ENCODE measurements at places on chromosomes 3 and 15.
A peak's percentile ranks its signal among the peaks of the same experiment; 100 is the strongest.

- DNase-seq, result no peak
These were observed 61.6 kb upstream of the TGFBR2 start for GRCh38 chr3:30544812-30545211.

GRCh38 chr3:67854663-67855062, 200.3 kb upstream of the SUCLG2 start:
- DNase-seq, result no peak

- no peak for DNase-seq
These were observed 68.5 kb downstream of the VPS8 start for GRCh38 chr3:184880276-184881019.

DNA sequence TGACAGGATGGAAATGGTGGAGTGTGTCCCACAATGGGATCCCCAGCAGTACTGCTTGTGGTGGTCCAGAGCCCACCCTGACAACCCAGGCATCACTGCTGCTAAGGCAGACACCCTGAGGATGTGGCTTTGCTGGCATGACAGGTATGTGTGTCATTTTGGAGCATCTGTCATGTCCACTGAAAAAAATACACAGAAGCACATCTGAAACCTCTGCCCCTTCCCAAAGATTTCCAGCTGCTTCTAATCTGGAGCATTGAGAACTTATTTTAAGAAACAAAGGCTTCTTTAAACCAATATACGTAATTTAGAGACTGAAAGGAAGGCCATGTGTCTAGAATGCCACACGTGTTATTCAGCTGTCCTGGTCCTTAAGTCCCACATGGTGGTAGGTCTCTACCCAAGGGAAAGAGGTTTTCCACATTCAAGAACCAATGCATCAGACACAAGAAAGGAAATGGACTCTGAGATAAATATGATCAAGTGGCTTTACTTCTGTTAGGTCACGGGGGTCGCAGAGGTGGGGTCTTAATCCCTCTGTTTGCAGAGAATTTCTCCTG, 88.3 kb downstream of the PDZRN3 start:
- no peak for DNase-seq

GRCh38 chr15:38354315-38354929, 99.5 kb upstream of the FAM98B start:
- peak; percentile 40 for DNase-seq

GRCh38 chr15:33587773-33588172, 277.0 kb downstream of the RYR3 start:
- DNase-seq, result no peak

- no peak for DNase-seq
These were observed 43.2 kb downstream of the HMCES start for GRCh38 chr3:129321887-129322286.

GRCh38 chr3:192068464-192069254, 607.7 kb downstream of the PYDC2 start:
- DNase-seq, result no peak

- DNase-seq, result no peak
These were observed 4.0 kb downstream of the MUC4 start for GRCh38 chr3:195807681-195808121.

DNA sequence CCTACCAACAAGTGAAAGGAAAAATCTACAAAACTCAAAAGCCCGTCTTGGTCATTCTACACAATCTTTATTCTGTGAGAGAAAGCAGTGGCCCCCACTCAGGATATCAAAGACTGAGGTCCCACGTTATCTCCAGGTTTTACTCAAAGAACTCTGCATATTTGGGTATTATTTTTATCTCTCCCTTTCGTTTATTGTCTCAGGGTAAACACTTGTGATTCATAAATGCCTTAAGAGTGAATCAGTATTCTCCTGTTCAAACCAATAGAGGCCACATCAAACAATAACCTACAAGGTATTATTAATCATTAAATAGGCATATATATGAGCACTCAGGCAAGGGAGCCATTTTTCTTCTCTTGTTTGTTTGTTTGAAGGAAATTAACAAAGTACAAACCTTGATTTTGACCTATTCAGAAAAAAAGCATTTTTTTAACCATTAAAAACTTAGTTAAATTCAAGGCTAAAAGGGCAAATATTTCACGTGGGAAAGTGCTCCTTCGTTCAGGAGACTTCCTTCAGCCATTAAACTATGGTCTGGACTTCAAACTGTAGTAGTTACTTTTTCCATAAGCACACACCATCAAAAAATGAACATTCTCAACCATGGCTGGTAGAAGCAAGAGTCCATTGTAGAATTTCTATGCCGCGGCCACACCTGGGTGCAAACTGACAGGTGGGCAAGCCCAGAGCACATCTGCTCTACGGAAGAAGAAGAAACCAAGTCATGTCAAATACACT, 13.9 kb upstream of the HES1 start:
- DNase-seq, result no peak

- no peak for DNase-seq
These were observed 5.9 kb downstream of the CHD2 start for GRCh38 chr15:92906020-92906419.

- no peak for DNase-seq
These were observed 621.3 kb upstream of the EPHA6 start for GRCh38 chr3:96192966-96193550.

DNA sequence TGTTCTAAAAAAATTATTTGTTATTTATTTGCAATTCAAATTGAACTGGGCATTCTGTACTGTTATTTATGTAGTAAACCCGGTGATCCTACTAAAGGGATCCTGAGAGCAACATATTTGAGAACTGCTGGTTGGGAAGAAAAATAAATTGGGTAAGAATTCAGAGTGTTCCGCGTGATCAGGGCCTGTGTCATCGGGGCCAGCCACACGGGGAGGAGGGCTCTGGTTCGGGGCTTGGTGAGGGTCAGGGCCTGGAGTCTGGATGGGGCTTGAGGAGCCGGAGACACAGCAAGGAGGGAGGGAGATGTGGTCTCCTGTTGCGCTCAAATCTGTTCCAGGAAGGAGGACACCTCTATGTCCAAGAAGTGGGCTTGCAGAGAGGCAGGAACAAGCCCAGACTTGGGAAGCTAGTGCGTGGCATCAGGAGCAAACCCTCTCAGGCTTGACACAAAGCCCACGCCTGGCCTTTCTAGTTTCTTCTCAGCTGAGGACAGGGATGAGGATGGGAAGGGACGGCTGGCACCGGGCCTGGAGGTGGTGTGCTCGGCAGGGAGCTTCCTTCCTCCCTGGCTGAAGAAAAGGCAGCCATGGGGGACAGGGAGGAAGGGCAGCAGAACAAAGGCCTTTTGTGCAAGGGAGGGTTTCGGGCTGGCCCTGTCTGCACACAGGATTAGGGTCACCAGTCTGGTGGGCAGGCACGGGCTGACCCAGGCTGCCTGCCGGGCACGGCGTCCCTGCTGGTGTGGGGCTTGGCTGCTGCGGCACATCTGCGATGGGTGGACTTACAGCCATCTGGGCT, 22.9 kb upstream of the FBLN2 start:
- DNase-seq, result no peak

DNA sequence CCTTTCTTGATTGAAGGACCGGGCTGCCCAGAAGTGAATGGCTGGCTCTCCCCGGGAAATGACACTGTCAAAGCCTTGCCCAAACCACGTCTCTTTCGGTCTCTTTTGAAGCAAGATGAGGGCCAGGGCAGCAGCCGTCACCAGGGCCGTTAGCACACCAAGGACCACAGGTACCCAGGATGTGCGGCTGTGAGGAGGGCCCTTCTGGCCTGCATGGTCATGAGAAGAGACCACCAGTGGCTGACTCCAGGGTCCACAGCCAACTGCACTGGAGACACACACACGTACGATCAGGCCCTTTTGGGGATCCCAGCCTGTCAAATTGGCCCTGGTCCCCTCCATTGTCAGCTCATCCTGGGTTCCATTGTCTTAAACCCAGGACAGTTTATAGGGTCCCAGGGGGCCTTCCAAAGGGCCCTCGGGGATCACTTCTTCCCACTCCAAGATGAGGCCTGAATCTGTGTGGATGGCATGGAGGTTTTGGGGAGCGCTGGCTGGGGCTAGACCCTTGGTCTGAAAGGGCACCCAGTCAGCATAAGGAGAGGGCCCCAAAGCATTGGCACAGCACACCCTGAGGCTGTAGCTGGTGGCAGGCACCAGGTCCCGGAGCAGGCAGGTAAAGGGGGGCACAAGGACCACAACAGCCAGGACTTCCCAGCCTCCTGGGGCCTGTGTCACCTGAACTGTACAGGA, 50.9 kb downstream of the ETFA start:
- no peak for DNase-seq

GRCh38 chr3:67474311-67474710, 180.1 kb downstream of the SUCLG2 start:
- no peak for DNase-seq

- no peak for DNase-seq
These were observed 35.6 kb downstream of the SCAP start for GRCh38 chr3:47440131-47440530.

- DNase-seq, result no peak
These were observed 131.2 kb downstream of the MAGI1 start for GRCh38 chr3:65907232-65908130.

- DNase-seq, result no peak
These were observed 31.7 kb downstream of the ADPGK start for GRCh38 chr15:72751751-72752455.

- DNase-seq, result no peak
These were observed 119.6 kb upstream of the C15orf61 start for GRCh38 chr15:67401336-67401735.

- DNase-seq, result no peak
These were observed 19.0 kb downstream of the SLCO3A1 start for GRCh38 chr15:91872356-91873137.

DNA sequence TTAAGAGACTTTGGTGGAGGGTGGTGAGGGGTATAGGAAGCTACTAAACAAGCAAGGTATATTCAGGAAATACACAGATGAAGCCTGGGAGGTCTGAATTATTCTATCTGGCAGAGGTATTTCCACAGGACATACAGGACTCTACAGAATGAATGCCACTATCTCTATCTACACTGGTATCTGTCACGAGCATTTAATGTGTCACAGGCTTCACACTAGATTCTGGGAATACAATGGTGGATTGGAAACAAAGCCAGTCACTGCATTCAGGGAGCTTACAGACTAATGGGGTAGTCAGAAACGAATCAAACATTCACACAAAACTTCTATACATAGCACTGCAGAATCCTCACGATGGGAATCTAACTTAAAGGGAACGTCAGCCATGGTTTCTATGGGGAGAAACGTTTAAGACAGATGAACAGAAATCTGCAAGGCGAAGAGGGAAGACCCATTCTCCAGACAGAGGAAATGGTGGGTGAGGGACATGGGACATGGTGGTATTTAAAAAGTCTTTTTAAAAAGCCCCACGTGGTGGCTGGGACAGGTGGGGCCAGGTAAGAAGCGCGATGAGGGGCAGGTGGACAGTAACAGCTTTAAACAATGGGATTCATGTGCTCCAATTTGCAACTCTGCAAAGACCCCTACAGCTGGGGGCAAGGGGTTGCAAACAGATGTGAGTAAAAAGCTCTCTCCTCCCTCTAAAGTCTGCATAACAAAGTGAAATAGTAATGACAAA, 16.5 kb downstream of the LRIG1 start:
- no peak for DNase-seq

- DNase-seq, result no peak
These were observed 29.7 kb downstream of the UBE2E2 start for GRCh38 chr3:23232854-23233253.

DNA sequence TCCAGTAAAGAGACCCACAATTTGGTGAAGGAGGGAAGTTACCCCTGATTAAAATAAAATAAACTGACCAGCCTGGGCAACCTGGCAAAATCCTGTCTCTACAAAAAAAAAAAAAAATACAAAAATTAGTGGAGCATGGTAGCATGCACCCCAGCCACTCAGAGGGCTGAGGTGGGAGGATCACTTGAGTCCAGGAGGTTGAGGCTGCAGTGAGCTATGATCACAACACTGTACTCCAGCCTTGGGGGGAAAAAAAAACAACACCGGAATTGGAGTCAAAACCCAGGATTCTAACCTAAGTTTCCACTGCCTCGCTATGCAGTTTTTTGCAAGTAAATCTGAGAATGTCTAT, 22.5 kb downstream of the DCAF1 start:
- no peak for DNase-seq

DNA sequence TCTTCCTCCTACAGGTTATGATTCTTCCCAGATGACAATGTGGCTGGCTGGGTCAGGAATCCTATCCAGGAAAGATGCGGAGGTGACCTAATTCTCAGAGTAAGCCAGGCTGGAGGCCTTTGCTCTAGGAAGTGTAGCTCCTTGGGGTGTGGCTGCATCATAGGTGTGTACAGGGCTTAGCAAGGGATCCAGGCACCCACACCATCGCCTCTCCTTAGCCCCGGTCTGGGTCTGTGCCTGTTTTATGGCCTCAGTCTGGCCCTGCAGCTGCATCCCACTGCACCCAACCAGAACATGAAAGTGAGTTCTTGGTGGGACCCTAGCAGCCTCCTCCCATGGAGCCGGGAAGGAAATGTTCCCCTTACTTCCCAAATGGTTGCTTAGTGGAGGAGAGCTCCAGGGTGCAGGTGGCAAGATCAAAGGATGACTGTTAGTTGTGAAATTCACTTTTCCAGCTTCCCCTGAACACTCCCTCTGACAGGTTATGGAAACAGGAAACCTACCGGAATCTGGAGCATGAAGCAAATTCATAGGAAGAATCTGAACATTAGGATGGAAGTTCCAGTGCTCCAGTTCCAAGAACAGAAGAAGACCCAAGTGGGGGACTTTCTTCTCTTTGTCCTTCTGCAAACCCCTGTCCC, 2.7 kb upstream of the AMOTL2 start:
- no peak for DNase-seq

GRCh38 chr3:101574388-101575112, 570 bp downstream of the PCNP start:
- DNase-seq, result peak; percentile 55

GRCh38 chr3:32667072-32667582, 17.9 kb upstream of the CNOT10 start:
- no peak for DNase-seq

DNA sequence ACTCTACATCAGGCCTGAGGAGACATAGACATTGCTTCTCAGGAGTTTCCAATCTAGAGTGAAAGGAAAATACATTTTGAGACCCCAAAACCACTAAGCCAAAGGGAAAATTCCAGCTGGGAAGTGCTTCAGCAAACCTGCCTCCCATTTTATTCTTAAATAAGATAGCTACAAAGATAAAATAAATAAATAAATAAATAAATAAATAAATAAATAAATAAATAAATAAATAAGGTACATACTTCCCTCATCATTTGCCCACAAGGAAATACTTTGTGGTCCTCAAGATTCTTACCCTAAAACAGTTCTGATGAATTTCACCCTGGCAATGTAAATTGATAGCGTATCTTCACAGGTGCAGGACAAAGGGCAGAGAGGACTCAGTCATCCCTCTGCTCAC, 474.0 kb upstream of the ROBO1 start:
- no peak for DNase-seq

DNA sequence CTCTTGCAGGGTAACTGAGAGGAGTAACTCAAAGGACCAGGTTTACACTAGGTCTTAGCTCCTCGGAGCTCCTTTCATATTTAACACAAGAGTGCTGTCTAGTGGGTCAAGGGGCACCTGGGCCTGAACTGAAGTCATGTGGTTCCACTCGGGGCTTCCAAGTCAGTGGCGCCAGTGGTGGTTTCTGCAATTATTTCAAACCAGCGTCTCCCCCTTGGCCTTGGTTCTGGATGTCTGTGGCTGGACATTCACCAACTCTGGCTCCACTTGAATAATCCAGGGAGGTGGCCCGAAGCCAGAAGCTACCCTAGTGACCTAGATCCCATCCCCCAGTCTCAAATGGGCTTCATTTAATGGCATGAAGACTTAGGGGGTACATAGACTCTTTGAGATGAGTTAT, 144.3 kb upstream of the ADAMTS9 start:
- DNase-seq, result no peak

Measured in DND-41 (cell line).